Uterus (tissue), 4 donors: ENCODE measurements at places on chromosomes 7 and 10. TPM values are rescaled to one million over a fixed set of nuclear protein-coding genes. Genes with fewer than 3 reads are reported as not detected.

The HPS1 gene
- total RNA-seq: 60.1 TPM

DNA sequence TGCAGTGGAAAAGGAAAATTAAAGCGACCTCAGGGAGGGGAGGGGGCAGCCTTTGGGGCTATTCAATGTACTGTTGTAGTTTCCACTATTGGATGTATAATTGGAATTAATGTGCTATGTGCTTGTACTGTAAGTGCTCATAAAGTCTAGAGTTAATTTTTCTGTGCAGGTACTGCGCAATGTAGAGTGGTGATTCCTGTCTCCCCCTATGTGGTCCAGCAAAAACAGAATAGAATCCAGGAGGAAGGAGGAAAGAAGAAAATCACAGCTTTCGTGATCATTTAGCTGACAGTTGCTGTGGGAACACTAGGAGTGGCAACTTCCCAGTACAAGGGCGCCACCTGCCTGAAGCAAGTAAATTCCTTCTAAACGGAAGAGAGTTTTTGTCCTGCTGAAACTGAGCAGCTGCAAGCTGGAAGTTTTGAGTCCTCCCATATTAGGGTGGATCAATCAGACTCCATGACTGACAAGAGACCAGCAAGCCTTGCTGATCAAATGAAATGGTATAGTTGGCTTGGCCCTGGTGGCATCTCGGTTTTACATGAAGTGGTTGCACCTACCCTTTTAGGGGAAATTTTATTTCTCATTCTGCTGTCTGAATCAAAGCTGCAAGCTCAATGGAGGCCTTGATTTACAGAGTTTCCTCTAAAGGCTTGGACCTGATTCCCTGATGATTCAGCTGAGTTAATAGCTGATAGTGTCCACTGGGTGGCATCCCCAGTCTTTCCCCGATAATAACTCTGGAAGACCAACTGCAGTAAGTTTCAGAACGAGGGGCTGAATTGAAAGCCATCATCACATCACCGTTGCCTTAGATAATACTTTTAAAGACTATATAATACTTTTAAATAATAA is 299.8 kb downstream of the HGF start:
- peak; percentile 56 for DNase-seq

The GPR85 gene
- 1.0 TPM for total RNA-seq

- no peak for DNase-seq
Observed at GRCh38 chr7:154986200-154986945, 16.6 kb downstream of the PAXIP1 start.

The EPHB4 gene
- 188 TPM for total RNA-seq

DNA sequence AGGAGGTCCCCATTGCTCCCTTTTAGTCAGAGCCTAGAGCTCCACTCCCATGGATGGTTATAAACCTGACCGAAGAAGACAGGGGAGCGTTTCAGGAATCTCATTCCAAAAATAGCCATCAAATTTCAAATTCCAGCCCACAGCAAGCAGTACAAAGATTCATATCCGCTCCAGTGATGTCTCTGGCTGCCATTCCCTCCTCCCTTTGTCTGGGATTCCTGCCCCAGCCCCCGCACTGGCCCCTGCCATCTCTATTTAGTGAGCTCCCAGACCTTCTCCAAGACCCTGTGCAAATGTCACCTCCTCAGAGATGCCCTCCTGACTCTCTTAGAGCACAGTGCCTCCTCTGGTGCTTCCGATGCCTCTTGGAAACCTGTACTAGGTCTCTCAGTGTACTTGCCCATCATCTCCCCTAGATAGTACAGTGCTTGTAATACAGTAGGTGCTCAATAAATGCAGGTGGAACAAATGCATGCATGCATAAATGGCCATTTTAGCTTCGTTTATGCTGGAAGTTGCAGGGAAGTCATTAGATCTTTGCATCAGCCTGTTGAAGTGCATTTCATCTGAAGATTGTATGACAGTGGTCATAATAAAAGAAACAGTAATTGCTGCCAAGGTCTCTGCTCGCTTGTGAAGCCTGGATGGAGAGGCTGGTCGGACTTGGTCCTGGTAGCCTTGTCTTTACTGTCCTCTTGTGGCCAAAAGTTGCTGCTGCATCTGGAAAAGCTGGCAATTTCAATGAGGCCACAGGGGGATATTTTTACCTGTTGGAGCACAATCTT is 32.0 kb upstream of the HABP2 start:
- peak; percentile 71 for DNase-seq

DNA sequence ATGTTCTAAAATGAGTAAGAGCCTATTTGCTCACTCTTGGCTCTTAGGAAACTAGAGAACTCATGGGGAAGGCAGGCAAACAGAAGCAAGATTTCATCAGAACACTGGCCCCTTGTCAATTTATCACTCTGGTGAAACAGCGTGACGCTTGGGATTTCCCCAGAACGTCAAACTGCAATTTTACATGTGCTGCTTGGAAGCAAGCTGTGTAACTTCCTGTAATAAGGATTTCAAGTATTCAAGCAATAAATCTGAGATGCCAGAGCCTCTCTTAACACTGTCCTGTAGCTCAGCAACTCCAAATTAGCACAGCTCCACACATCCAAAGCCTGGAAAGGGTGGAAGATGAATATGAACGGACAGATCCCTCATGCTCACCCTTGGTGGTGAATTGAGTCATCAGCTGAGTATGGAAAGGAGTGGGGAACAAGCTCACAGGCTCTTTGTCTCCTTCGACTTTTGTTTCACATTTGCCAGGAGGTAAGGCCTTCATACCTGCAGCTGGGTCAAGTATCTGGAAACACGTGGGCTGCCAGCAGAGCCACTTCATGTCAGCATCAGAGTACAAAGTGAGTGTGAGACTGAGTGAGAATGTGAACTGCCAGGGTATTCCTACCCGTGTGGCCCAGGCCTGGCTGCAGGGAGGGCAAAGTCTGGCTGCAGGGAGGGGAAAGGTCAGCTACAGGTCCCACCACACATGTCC is 140.4 kb upstream of the NAMPT start:
- DNase-seq: peak; percentile 87

- no peak for DNase-seq
Observed at GRCh38 chr7:66076462-66077329, 1.1 kb downstream of the ASL start.

GRCh38 chr7:157609516-157609915 is 272.7 kb downstream of the DNAJB6 start:
- no peak for DNase-seq

The CCL24 gene
- not detected for total RNA-seq

DNA sequence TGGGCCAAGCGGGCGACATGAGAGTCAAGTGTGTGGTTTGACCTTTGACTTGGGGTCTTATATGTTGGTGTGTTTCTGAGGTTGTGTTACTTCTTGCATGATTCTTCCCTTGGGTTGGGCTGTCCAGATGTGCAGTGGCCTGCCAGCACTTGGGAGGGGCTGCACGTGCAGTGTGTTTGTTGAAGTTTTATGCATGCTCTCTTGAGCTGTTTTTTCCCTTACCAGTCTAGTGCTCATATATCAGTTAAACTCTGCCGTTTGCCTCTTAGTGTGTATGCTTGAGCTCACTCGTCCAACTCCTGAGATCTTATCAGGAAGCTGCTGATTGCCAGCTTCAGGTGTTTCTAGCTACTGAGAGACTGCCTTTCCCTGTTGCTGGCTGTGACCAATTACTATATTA is 23.1 kb downstream of the SP4 start:
- DNase-seq: no peak

DNA sequence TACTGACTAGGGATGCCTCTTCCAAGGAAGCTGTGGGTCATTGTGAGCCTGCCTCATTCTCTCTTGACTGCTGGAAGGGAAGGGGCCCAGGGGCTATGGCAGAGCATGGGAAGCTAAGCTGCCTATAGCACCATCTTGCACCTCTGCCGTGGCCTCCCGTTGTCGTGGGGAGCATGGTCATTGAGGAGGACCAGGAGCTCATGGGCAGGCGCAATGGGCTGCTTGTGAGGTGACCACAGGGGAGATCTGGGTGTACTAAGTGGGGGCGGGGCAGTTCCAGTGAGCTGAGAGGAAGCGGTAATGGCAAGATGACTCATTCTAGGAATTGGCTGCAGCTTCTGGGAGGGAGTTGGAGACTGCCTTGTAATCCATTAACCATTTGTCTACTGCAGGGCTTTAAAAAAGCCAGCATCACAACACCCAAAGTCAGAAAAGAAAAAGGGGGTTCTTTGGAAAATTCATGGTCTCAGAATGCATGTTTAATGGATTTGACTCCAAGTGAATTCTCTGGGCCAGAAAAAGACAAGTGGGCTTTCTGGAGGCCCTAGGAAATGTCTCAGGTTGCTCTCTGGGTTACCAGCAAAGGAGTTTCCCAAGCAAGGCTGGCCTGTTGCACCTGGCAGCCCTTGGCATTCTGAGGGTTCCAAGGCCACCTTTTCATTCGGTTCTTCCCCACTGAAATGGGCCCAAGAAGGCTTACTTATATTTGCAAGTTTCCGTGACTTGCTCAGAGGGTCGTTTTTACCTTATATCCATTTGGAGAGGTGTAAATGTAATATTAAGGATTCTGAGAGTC is 3.6 kb downstream of the DUSP5 start:
- DNase-seq: peak; percentile 94

The RBM17 gene
- total RNA-seq: 163 TPM

DNA sequence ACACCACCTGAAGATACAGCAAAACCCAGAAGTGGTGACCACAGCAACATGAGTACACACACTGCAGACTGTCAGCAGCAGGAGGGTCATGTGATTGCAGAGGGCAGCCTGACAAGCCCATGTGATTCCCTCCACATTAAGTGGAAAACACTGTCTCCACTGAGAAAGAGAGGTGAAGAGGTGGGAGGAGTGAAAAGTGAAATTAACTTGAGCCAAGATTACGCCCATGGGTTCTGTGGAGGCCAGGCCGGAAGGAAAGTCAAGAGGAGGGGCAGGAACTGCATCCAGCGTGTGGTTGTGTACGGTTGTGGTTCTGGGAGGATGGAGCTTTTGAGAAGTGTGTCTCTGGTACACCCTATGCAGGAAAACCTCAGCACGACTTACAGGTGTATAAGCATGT is 138.5 kb downstream of the PLXNA4 start:
- no peak for DNase-seq

- no peak for DNase-seq
Observed at GRCh38 chr10:6486309-6486708, 93.8 kb downstream of the PRKCQ start.

The CYP2C19 gene
- 0.14 TPM for total RNA-seq
